ENCODE measurements at places on chromosomes 3 and 15.

DNA sequence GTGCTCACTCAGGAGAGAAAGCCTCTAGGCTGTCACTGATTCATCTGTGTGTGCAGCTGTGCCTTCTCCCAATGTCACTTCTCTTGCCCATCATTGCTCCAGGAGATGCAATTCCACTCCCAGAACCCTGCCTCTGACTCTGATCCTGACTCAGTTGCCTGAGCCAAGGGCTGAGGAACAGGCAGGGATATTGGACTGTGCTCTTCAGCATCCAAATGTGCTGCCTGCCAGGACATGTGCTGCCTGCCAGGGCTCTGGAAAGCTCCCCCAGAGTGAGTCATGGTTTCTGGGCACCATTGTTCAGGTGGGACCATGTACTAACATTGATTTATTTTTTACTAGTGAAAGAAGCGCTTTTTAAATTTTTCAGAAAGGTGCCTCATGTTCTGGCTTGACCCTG, 71.0 kb downstream of the TRIM42 start:
- no peak for DNase-seq

DNA sequence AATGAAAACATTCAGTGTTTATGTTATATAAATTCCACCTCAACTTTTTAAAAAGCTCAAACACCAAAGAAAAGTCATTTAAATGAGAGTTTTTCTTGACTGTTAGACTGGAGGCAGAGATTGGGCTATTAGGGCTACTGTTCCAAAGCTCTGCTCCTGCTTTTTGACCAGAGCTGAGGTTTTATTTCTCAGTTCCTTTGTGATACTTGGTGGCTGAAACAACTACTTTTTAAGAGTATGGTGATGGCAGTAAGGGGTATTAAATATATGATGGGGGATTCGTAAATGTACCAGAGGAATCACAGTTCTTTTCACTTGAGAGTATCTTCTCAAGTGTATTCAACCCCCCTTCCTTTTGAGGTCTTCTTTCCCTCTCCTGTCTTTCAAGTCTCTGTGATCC, 186.1 kb upstream of the CGNL1 start:
- DNase-seq = no peak

DNA sequence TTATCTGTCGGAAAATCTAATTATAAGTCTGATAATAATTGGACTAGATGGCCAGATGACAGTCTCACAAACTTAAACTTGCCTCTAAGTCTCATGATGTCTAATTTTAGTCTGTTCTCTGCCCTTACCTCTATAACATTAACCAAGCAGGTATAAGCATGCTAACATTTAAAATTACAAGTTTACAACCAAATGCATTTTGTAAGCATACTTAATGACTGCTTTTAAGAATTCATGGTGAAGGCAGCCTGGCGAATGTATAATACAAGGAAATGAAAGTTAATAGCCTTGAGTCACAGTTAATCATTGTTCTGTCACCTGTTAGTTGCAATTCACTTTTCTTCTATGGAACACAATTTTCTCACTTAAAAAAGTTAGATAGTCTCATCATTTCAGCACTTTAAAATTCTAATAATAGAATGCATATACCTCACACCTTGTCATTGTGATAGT, 16.5 kb downstream of the BCHE start:
- no peak for DNase-seq

DNA sequence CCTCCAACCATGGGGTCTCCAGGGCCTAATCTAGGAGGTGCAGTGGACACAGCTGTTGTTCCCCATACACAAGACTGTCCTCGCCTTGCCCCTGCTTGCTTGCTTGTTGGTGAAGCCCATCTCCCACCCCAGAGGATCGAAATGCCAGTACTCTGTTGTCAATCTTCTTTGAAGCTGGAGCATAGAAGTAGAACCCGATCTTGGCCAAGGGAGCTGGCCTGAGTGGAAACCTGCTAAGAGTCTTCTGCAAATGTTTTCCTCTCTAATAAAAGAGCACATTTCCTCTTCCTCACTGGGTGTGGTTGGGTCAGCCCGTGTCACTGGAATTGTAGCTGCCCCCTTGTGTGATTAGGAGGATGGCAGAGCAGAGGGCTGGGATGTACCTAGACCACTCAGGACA, 85.4 kb downstream of the HES1 start:
- no peak for DNase-seq

DNA sequence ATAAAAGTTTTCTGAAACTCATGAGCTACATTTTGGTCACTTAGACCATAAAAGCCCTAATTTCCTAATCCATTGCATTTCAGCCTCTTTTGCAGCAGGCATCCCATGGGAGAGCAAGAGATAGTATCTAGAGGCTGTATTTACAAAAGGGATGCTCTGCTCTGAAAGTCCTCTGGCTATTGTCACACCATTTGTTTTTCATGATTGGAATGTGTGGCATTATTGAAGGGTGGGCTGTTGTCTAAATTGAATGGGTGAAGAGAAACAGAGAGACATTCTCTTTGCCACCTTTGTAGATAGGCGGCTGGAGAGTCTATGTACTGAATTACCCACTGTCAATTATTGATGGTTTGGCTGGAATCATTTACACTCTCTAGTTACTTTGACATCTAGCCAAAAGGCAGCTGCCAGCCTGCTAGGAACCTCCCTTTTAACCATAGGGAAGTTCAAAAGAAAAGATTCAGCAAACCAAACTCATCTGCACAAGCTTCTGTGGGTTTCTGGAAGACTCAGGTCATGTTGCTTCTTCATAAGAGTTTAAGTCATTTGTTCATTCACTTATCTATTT, 89.8 kb upstream of the RARB start:
- DNase-seq = no peak

GRCh38 chr15:62809115-62809967, 233.2 kb upstream of the TPM1 start:
- DNase-seq = no peak

DNA sequence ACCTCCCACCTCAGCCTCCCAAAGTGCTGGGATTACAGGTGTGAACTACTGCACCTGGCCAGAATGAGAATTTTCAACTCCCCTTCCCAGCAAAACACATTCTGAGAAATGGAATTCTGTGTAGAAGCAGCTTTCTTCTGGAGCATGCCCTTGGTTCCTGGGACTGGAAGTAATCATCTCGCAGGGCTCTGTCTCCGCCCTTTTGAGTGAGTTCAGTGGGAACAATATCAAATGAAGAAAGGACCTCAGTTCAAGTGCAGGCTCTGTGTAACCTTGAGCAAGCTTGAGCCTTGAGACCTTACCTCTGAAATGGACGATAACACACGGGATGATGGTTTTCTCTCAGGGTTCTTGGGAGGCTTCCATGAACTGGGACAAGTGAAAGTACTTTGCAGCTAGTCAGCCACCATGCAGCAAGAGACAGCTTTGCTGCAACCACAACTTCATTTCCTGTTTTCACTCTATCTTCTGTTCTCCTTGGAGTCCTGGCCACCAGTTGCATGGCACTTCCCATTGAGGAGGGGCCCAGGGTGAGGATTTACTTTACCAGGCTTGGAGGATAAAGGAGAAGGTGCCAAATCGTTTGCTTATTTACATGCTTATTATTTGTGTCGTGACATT, 35.7 kb upstream of the IGF1R start:
- no peak for DNase-seq

DNA sequence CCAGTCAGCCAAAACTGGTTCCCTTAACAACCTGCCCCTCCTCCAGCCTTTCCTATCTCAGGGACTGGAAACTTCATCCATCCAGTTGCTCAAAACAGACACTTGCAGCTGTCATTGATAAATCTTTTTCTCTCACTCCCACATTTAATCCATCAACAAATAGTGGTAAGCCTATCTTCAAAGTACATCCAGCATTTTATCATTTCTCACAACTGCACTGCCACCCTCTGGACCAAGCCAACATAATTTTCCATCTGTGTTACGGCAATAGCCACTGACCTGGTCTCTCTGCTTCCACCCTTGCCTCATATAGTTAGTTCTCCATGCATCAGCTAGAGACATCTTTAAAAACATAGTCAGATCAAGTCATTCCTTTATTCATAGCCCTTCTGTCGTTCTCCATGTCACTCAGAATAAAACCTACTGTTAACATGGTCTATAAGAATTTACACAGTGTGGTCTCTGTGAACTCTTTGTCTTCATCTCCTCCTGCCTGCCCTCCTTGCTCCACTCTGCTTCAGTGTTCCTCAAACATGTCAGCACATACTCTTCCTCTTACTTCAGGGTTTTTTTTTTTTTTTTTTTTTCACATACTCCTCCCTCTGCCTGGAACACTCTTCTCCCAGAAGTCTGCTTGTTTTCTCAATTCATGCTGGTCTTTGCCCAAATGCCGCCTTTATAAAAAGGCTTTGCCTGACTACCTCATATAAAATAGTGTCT, 102.5 kb upstream of the COL6A5 start:
- DNase-seq = no peak

- no peak for DNase-seq
These were observed 573.3 kb upstream of the TBL1XR1 start for GRCh38 chr3:177770383-177771230.

DNA sequence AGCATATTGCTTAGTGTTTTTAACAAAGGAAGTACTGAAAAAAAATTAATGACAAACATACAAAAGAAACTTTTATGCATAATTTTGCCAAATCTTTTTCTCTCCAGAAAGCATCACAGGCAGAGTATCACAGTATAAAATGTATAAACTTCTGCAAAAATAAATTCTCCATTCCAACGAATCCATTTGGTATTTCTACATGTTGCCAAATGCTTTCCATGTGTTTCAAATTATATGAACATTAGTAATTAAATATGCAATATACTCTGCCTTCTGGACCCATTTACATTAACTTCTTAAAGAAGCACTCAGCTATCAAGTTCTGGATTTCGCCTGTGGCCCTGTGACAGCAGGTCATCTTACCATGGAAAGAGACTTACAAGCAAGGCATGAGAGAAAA, 189.1 kb upstream of the ALCAM start:
- no peak for DNase-seq

DNA sequence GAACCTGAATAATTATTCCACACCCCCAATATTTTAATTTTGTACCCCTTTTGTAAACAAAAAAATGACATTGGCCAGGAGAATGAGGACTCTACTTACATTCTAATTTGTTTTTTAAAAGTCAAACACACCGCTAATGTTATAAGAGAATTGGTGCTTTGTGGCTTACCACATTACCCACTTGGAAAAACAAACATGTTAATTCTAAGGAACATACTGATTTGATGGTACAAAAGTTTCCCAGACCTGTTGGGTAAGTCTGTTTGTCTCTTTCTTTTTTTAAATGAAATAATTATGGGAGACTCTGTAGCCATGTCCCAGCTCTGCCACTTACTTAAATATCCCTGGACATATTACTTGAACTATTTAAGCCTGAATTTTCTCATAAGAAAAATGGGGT, 352.5 kb upstream of the C2CD4B start:
- no peak for DNase-seq

DNA sequence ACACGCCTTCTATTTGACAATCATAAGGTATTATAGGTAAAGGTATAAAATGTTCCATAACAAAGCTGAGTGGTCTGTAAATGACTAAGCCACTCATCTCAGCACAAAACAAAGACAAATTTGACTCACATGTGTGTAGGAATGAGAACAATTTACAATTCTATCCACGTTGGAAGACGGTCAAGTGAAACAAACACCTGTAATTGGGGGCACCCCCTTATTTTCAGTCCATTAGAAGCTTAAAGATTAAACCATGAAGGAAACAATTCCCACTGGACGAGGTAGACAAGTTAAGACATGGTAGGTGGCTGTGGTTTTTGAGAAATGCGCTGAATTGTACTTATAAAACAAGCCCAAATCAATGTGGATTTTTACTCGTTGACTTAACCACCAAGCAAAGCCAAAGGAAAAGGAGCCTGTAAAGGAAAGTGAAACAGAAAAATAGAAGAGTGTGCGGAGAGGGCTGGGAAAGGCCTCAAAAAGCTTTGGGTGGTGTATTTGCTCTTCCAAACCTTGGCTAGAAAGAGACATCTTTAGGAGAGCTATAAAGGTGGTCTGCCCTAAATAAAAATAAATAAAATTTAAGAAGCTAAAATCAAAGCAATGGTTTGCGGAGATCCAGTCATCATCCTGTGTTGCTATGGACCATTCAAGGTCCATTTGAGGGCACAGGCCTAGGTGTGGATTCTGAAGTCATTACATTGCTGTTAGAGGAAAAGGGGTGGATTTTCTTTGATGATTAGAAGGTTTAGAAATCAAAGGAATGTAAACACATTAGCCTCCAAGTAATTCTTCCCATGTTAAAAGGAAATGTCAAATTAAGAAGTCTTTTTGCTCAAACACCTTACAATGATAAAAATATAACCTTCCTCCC, 135.0 kb downstream of the TFG start:
- no peak for DNase-seq

GRCh38 chr3:55619046-55619808, 132.1 kb upstream of the WNT5A start:
- no peak for DNase-seq

GRCh38 chr15:71109905-71110304, 5.4 kb upstream of the THSD4 start:
- no peak for DNase-seq

DNA sequence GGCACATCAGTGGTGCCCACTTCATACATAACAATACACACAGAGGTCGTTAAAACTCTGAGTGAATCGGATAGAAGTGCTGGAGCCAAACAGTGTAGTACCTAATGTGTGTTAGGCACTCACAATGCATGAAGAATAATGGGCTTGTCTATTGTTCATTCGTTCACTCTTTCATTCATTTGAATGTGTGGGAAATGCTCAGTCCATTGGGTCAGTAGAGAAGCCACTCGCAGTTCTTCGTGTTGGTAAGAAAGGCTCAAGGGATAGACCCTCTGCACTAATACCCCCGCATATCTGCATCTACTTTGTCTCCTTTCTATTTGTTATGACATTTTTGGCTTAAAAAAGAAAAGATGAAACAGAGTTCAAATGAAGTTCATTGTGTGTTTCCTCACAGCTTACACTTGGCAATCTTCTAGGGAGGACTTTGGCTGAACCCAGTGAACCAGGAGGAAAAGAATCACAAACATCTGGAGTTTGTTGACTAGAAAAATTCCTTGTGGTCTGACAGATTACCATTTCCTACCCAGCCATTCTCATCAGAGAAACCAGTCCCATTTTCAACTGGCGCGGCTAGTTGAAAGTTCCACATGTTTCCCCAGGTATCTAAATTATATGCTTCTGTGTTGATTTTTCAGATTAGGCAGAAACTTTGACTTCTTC, 32.8 kb upstream of the MFSD1 start:
- no peak for DNase-seq

GRCh38 chr3:67083277-67083676, 85.2 kb downstream of the KBTBD8 start:
- no peak for DNase-seq

GRCh38 chr3:142732066-142732465, 8.2 kb downstream of the TRPC1 start:
- no peak for DNase-seq

DNA sequence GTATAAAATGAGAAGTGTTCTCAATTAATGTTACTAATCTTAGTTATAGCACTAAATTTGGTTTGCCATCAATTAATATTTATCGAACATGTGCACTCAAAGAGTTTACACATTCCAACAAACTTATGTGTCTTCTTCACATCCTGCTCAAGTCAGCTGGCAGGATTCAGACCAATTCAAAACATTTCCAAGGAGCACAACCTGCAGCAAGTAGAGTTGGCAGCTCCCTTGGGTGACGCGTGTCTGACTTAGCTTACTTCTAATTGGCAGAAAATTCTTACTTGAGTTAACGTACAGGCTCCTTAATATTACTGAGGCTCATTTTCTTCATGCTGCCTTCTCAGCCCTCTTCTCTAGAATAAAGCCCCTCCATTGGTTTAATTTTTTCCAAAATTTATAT, 110.4 kb upstream of the PFN2 start:
- DNase-seq = no peak

- no peak for DNase-seq
These were observed 331.4 kb upstream of the CCDC54 start for GRCh38 chr3:107045791-107046190.

Measured in NCI-H774 (cell line).